ENCODE measurements at places on chromosomes 1 and 21.

DNA sequence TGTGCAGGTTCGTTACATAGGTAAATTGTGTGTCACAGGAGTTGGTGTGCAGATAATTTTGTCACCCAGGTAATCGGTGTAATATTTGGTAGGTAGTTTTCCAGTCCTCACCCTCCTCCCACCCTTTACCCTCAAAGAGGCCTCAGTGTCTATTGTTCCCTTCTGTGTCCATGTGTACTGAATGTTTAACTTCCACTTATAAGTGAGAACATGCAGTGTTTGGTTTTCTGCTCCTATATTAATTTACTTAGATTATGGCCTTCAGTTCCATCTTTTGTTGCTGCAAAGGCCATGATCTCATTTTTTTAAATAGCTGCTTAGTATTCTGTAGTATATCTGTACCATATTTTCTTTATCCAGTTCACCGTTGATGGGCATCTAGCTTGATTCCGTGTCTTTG lies 87.3 kb downstream of the RPS6KC1 start:
- DNase-seq: no peak

DNA sequence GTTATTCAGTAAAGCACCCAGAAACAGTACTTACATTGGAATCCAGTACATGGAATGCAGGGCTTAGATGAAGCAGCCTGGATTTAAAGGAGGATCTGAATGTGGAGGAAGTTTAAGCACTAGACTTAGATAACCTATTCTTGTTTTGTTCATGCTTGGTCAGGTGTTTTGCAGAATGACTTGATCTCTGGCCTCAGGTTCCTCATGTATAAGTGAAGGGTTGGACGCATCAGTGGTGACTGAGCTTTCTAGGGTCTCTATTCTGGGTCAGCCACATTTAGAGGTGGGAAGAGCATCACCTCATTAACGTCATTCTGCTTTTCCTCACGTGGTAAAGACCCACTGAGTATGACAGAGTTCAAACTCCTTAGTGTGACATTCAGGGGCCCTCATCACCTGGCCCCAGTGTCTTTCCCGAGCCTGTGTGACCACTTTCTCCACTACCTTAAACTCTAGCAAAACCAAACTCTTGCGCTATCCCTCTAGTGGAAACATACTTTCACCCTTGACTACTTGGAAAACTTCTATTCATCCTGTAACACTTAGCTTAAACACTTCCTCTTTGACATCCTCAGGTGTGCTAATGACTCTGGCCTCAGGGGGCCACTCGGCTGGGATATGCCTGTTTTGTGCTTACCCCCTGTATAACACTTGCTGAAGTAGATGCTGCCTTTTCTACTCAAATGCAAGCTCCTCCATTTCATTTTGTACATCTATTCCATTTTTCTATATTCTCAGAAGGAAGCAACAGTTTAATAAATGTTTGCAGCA lies 871 bp upstream of the ERICH3 start:
- no peak for DNase-seq

DNA sequence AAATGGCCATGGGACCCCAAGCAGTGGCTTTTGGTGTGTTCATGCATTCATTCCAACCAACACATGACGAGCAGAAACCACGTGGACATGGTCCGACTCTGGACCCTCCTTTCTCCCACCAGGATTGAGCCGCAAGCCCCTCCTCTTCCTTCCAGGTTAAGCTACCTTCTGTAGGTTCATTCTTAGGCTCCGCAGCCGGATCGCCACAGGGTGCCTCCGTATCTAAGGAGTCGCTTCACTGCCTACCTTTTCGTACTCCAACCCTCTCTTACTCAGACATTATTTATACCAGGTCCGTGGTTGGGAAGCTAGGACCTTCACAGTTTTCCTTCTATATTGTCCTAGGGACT lies 63.6 kb downstream of the RHBG start:
- DNase-seq: no peak

DNA sequence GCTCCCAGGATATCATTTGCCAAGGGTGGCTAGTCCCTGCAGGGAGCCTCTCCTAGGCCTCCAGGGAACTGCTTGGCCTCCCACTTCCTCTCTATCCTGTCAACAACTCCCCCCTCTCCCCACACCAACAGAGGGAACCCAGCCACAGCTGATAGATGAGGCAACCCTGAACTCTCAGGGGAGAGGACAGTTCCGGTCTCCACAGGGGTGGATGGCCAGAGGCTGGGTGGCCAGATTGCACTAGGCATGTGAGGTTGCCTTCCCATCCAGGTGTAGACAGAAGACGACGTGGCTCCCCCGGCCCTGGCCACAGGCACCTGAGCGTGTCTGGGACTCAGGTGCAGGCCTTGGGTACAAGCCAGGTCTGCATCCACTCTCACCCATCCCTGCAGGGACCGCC lies 53.3 kb downstream of the TOR1AIP2 start:
- no peak for DNase-seq

GRCh38 chr1:147581459-147581858 lies 40.2 kb downstream of the BCL9 start:
- no peak for DNase-seq

- no peak for DNase-seq
Measured at GRCh38 chr1:98316286-98316905, 345.1 kb upstream of the SNX7 start.

DNA sequence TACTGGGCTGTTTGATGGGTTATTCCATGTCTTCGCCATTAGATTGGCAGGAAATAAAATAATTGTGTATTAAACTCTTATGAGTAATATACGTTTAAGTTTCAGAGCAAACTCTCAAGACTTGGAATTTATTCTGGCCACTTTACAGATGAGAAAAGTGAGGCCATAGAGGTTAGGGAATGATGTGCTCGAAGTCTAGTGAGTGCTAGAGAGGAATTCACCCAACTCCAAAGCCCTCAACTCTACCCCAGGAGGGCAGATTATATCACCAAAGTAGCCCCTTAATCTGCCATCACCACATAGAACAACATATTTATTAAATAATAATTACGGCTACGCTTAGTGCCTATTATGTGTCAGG lies 440 bp upstream of the MUL1 start:
- DNase-seq: no peak

DNA sequence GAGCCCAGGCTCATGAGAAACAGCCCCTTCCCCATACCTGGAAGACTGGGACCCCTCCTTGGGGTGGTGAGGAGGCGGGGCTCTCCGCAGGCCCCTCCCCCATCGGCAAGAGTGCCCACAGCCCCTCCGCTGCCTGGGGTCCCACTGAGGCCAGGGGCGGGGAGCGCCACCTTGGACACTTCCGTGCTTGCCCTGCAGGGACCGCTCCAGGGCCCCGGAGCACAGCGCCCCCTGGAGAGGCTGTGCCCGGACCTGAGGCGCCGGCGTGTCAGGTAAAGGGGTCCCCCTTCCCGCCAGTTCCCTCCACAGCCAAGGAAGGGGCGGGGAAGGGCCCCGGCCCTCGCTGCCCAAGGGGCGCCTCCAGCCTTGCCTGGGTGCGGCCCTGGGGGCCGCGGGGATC lies 21.5 kb downstream of the INAVA start:
- DNase-seq: no peak

GRCh38 chr1:27403065-27403726 lies 10.8 kb downstream of the GPR3 start:
- DNase-seq: no peak

DNA sequence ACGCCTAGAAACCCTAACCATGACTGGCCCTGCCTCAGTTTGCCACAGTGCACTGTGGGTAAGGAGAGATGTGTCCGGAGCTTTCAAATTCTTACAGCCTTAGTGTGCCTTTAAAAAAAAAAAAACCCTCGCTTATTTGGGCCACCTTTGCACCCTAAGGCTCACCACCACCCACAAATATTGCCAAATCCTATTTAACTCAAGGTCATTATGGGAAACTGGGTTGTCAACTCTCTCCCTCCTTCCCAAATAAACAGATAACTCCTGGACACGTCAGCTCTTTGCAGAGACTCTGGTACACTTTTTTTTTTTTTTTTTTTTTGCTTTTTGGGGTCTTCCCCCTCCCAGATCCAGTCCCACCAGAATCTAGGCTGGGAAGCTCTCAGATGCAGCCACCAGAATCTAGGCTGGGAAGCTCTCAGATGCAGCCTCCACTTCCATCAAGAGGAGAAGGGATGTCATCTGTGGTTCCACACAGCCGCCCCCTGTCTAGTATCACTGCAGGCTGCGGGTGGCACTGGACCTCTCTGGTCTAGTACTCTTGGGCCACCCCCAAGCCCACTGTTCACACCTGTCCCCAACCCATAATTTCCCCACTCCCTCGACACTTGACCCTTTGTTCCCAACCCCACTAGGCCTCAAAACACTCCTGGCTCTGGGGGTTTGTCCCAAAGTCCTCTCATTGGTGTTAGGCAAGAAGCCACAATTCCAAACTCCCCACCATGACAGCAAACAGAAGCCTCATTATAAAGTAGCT lies 3.4 kb downstream of the DHRS3 start:
- DNase-seq: no peak

GRCh38 chr1:32186491-32186890 lies 7.0 kb downstream of the TXLNA start:
- DNase-seq: no peak

DNA sequence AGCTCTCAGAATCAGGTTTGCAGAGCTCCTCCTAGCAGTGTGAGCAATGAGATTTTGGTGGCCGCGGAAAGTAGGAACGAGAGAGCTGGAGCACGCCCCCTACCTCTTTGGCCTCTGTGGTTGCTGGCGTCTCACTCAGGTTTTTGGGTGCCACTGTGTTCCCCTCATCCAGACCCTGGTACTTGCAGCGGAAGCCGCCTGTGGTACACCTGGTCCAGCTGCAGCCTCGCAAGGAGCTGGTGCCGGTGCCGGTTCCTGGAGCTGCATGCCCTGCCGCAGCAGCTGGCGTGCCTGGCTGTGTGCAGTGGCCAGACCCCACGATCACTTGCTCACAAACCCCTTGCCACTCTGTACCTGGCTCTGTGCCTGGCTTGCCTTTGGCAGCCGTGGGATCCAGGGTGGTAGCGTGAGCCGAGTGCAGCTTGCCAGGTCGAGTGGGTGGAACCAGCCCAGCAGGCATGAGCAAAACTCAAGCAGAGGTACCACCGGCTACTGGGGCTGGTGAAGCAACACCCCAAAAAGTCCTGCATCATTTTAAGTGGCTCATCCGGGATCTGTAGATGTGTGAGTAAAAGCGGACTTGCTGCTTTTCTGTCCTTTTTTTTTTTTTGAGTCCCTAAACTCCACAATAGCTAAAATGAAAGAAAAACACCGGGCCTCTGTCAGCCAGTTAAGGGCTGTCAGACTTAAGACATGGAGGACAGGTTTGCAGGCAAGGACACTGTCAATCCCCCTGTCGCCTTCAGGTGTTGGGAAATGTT lies 844.9 kb downstream of the KCNT2 start:
- DNase-seq: no peak

DNA sequence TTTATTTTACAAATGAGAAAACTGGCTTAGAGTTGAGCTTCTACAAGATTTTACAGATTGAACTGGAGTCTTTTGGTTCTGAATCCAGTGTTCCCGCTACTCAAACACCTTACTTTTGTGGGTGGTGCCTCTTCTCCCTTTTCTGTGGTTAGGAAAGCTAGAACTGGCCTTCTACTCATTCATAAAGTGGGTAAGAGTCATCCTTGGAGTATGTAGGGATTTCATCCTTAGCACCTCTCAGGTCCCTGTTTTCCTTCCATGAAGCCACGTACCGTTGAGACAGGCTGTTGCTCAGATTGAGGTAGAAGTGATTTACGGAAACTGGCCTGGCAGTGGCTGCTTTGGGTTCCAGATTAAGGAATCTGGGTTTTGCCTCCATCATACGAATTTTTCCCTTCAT lies 35.8 kb downstream of the WNT4 start:
- DNase-seq: no peak

DNA sequence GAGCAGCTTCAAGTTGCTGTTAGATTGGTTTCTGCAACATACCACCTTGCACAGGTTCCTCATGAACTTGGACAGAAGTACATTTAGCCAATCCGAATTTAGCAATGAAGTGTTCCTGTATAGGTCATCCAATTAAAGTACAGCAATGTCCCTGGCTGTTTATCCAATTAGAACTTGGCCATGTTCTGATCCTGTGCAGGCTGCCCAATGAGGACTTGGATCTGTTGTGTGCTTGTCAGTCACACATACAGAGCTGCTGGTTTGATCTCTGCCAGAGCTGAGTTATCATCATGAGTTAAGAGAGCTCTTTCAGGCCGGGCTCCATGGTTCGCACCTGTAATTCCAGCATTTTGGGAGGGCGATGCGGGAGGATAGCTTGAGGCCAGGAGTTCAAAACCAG lies 22.0 kb upstream of the IFNLR1 start:
- no peak for DNase-seq

DNA sequence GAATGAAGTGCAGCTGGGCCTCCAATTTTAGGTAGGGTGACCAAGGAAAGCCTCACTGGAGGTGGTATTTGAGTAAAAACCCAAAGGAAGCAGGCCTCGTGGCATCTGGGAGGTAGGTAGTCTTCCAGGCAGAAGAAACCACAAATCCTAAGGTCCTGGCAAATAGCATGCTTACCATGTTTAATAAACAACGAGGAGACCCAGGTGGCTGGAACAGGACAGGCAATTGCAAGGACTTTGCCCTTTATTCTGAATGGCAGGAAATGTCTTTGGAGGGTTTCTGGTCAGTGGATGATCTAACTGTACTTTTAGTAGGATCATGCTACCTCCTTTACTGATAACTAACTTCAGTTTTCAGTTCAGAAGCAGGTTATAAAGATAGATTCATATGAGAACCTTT lies 52.2 kb downstream of the EPB41 start:
- no peak for DNase-seq

GRCh38 chr1:66374561-66375111 lies 159.3 kb upstream of the SGIP1 start:
- DNase-seq: no peak

- DNase-seq: no peak
Measured at GRCh38 chr1:54543729-54544496, 4.1 kb upstream of the ACOT11 start.

- peak; percentile 39 for DNase-seq
Measured at GRCh38 chr1:214331827-214332423, 51.0 kb downstream of the SMYD2 start.

DNA sequence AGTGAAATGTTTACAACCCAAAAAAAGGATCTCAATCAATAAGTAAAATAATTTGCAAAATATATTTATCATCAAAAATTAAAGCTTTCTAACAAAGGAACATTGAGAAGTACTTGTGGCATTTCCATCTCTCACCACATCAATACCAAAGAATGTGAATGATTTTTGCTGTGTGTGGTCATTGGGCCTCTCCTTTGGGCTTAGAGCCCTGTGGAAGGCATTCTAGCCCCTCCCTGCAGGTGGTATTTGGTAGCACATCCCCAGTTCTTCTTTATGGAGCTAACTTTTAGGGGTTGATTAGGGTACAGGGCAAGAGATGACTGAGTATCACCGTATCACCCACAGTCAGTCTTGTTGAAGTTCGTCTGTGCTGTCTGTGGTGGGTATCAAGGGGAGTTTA lies 294.1 kb upstream of the SGIP1 start:
- DNase-seq: no peak

GRCh38 chr1:37433171-37433570 lies 41.2 kb upstream of the ZC3H12A start:
- no peak for DNase-seq

All from activated CD4-positive, alpha-beta T cell treated with anti-CD3 and anti-CD28 coated beads, Interleukin-2, amount 50 U/mL, for 4 hours (primary cell).